ENCODE measurements at places on chromosomes 1 and 21.

GRCh38 chr1:77039739-77040138 is 172.5 kb downstream of the ST6GALNAC5 start:
- peak; percentile 99 for DNase-seq

DNA sequence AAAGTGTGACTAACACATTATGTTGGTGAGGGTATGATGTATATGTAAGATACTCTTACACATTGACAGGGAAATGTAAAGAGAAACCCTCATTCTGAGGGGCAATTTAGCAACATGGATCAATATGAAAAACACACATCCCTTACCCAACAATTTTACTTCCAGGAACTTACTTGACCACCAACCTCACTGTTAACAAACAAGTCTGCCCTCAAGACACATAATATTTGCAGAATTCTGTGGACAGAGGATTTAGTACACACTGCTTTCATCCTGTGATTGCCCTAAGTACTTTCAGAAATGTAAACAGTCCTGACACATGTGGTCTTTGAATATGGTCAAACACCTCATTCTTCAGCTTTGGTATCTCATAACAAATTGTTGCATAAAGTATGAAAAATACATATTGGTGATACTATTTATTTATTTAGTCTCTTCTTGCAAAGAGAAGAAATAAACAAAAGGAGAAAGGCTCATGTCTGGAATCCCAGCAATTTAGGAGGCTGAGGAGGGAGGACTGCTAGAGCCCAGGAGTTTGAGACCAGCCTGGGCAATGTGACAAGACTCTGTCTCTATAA is 6.9 kb downstream of the USP48 start:
- peak; percentile 61 for DNase-seq

GRCh38 chr1:224378855-224379631 is 22.4 kb downstream of the CNIH4 start:
- no peak for DNase-seq

GRCh38 chr21:33997436-33997835 is 75.9 kb upstream of the MRPS6 start:
- DNase-seq: no peak

GRCh38 chr21:45867041-45867666 is 114.4 kb upstream of the COL6A1 start:
- DNase-seq: no peak

- DNase-seq: peak; percentile 63
Measured at GRCh38 chr1:110196917-110197765, 13.0 kb upstream of the KCNC4 start.

- no peak for DNase-seq
Measured at GRCh38 chr1:25067518-25068251, 137.6 kb upstream of the RUNX3 start.

DNA sequence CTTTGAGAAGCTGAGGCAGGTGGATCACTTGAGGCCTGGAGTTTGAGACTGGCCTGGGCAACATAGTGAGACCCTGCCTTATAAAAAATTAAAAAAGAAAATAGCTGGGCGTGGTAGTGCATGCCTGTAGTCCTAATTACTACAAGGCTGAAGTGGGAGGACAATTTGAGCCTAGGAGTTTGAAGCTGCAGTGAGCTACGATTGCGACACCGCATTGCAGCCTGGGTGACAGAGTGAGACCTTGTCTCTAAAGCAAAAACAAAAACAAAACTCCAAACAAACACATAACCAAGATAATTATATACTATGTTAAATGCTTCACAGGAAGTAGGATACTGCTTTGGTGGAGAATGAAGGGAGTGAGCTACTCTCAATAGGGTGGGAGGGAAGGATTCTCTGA is 5.4 kb upstream of the PAFAH2 start:
- DNase-seq: no peak

DNA sequence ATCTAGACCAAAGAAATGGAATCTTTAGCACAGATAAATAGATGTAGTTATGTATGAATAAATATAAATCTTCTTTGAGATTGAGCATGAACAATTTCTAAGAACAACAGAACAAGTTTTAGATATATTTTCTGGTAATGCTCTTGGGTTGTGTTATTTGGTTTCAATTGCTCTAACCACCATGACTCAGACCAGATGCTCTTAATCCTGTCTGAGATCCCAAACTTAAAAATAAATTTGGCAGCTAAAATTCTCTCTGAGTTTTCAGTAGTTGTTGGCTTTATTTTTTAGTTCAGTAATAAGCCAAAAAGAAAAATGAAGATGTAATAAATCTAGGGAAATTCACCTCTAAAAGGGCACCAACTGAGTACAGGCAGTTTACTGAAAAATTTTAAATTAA is 1693.4 kb downstream of the NCAM2 start:
- DNase-seq: no peak
